Aorta (tissue), 5 donors: ENCODE measurements at places on chromosomes 2 and 18. TPM values are rescaled to one million over a fixed set of nuclear protein-coding genes. Genes with fewer than 3 reads are reported as not detected.

Gene RAB27B
- 0.39 TPM for total RNA-seq

Gene TMEFF2
- total RNA-seq: not detected

Gene RAB12
- total RNA-seq: 47.7 TPM

- H3K36me3 ChIP-seq: peaks cover 2% of the 10 kb centered on the region
- H3K27ac ChIP-seq: no peak overlapping the region
- DNase-seq: no peak
- no peak overlapping the region for H3K4me3 ChIP-seq
- H3K27me3 ChIP-seq: no peaks in the 10 kb centered on the region
- no peaks in the 10 kb centered on the region for H3K4me1 ChIP-seq
Measured at GRCh38 chr2:70049255-70049654, 38.0 kb upstream of the PCBP1 start.

DNA sequence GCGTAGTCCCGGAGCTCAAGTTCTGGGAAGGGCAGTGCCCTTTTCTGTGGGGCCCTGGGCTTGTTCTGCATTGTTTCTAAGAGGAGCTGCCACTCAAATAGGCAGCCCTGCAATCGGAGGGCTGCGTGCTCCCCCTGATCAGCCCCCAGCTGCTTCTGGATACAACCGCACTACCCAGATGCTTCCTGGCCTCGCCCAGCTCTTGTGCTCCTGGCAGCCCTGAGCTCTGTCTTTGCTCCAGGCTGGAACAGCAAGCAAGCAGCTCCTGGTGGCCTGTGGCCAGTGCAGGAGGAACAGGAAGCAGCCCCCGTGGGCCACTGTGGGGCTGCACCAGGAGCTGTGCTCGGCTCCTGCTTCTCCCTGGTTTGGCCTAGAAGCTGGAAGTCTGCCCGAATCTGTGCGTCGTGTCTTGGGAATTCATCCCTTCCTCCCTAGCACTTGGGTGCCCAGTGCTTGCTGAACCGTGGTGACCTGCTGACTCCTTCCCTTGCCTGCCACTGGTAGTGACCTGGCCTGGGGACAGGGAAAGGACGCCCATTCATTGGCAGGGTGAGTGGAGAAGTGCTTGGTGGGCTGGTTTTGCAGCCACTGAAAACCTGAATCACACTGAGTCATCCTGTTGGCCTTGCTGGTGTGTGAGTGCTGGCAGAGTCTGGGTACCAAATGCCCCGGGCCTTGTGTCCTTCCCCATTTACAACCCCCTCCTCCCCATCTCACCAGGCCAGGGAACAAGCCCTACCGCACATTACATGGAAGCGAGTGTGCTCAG lies 27.3 kb upstream of the NTSR2 start:
- H3K27me3 ChIP-seq: no peaks in the 10 kb centered on the region
- no peaks in the 10 kb centered on the region for H3K4me1 ChIP-seq
- H3K4me3 ChIP-seq: no peak overlapping the region
- DNase-seq: peak; percentile 91
- no peaks in the 10 kb centered on the region for H3K36me3 ChIP-seq
